ENCODE measurements at places on chromosomes 11 and 22. TPM values are rescaled to one million over a fixed set of nuclear protein-coding genes. Genes with fewer than 3 reads are reported as not detected.

GRCh38 chr11:93819966-93820695 lies 30.3 kb downstream of the VSTM5 start:
- DNase-seq, result no peak

Gene HOATZ
- total RNA-seq, result 0.19 TPM

Gene PTPRCAP
- total RNA-seq, result 198 TPM

- no peak for DNase-seq
Measured at GRCh38 chr11:111911563-111912401, at the start of gene CRYAB. Gene CRYAB, minus strand, starts transcription at chr11:111911770. Its CDS starts 46 bp downstream, at chr11:111911724.

GRCh38 chr11:120248551-120249278 lies 8.8 kb downstream of the POU2F3 start:
- no peak for DNase-seq

GRCh38 chr11:106233191-106233590 lies 155.7 kb downstream of the AASDHPPT start:
- no peak for DNase-seq

- no peak for DNase-seq
Measured at GRCh38 chr11:65789230-65790103, 2.6 kb downstream of the OVOL1 start.

DNA sequence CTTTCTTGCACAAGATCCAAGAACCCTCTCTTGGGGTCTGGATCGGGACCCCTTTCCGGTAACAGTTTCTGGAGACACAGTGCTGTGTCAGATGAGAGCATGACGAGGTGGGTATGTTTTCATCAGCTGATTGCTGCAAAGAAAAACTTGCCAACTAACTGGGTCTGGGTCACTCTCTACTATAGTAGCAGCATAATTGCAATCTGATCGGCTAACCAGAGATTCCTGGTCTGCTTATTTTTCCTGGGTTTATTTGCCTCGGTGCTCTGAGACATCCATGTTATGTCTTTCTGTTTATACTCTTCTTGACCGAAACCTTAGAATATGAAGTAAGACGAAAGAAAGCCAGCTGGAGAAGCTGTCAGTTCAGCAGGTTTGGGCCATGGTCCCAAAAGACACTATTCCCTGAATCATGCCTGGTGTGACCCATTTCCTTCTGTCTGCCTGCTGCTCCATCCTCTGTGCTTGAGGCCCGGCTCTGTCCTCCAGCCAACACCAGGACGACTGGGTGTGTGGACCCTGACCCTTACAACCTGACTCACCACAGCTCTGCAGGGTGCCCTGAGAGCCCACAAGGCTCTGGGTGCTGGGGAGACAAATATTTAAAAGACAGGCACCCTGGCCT lies 24.1 kb upstream of the CLMP start:
- no peak for DNase-seq

Gene TPBGL
- 0.05 TPM for total RNA-seq

DNA sequence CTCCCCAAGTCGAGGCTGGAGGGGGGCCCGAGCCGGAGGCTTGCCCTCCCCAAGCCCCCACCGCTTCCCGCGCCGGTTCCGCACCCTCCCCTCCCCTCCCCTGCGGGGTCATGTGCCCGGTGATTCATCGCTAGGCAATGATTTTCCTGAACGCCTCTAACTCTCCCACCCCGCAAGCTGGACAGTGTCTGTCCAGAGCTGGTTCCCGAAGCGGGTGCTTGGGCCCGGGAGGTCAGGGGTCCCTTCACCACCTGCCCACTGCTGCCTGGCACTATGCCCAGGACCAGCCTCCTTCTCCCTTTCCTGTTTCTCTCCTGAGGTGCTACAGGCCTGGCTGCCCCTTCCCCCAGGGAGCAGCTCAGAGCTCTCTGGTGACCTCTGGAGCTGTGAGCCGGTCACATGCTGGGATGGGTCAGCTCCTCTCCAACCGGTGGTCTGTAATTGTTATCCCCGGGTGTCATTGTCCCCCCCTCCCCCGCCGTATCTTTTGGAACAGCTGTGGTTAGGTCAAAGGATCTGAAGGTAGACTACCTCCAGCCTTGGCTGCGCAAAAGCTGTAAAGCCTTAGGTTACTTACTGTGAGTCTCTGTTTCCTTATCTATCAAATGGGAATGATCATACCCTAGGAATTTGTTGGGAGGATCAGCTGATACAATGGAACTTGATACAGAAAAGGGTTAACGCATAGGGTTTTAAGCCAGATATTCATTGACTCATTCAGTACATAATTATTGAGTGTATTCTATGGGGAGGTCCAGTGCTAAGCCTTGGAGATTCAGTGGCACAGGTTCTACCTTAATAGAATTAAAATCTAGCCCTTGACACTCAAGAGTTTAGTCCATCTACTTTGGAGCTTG lies 753 bp downstream of the STX3 start:
- no peak for DNase-seq

Gene IMMP1L
- total RNA-seq, result 69.0 TPM

DNA sequence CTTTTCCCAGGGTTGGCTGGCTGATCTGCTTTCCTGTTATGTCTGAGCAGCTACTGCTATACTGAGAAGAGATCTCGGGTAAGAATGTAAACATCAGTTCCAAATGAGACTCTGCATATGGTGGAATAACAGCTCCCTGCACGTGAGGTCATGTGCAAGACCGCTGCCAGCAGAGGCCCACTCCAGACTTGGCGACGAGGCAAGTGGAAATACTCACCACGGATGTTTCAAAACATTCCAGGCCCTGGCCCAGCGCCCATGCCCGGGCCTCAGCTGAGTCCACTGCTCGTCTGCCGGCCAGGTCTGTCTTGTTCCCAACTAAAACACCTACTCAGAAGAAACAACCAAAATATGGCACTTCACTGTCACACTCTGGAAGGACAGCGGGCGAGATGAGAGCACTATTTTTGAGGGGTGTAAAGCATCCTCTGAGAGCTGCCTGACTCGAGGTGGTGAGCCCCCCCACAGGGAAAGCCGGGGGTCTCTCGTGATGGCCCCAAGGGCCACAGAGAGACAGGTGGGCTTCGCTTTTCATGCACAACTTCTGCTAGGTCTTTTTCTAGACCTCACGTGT lies 13.1 kb downstream of the IFT27 start:
- no peak for DNase-seq

Gene BET1L
- total RNA-seq, result 9.3 TPM

GRCh38 chr11:1234054-1234720 lies 11.3 kb downstream of the MUC5B start:
- DNase-seq, result no peak

GRCh38 chr22:21064917-21065864 lies 19.4 kb downstream of the LRRC74B start:
- no peak for DNase-seq

DNA sequence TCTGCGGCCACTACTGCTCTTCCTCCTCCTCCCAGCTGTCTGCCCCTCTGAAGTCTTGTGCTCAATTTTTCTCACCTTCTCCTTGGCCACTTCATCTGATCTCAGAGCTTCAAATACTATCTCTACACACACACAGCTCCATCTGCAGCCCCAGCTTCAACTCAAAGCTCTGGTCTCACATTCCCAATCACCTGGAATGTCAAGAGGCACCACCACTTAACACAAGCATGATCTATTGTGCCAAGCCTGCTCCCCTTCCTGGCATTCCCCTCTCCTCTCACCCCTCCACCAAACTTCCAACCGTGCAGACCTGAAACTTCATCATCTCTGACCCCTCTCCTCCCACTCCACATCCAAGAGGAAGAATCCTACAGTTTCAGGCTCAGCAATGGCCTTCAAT lies 17.5 kb downstream of the NRXN2 start:
- no peak for DNase-seq

- no peak for DNase-seq
Measured at GRCh38 chr22:49961601-49962011, 1.0 kb downstream of the PIM3 start.

DNA sequence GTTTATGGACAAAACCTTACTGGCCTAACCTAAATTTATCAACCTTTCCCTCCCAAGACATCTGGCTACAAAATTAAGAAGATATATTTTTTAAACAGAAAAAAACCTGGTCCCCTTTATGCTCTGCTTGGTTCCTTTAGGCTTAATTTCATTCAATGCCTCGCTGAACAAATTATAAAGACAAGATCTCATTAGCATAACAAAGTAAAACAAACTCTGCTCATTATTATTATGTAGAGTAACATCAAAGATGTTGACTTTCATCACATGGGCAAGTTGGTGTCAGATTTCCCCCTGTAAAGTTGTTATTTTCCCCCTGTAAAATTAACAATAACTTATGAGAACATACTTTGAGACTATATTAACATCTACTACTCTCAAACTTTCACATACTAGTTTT lies 11.0 kb downstream of the RRAS2 start:
- DNase-seq, result no peak

DNA sequence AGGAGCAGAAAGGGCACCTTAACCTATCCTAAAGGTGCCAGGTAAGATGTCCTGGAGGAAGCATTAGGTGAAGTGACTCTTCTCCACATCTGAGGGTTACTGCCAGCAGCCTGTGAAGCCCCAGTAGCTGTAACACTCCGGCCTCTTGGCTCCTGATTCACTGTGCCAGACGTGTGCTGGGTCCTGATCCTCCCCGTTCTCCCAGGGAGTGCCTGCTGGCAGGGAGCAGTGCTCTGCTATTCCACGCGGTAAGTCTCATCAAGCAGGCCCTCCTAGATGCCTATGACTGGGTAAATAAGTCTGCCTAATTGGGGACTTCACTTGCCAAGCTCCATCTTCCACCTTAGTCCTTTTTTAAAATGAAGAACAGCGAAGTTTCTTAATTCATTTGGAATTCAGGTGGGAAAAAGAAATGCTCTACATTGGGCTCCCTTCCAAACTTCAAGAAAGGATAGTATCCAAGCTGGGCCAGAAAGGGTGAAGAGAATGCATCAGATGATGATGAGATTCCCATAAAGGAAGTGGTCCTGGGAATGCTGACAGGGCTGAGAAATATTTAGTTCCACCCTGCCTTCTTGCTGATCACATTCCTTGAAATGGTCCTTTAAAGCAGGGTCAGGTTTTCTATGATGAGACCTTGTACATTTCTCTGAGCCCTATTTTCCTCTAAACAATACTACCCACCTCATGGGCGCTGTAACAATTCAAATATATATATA lies 188.0 kb downstream of the MAML2 start:
- no peak for DNase-seq

Gene TAGLN
- 11.5 TPM for total RNA-seq

DNA sequence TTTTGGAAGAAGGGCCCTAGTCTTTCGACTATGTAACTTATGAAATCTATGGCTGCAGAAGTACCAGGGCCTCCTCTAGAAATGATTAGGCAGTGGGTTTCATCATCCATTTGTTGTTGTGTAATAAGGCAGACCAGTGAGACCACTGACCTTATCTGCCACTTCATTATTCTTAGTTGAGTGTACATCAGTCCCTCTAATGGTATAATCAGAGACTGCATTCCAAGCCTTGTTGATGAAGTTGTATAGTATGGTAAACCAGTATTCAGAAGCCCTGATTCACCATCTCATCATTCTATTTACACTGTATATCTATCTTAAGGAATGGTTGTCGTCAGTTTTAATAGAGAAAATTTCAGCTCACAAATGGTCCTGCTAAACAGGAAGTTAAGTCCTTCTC lies 32.2 kb upstream of the GRIA4 start:
- no peak for DNase-seq

GRCh38 chr11:110128161-110128560 lies 35.0 kb downstream of the ZC3H12C start:
- no peak for DNase-seq

DNA sequence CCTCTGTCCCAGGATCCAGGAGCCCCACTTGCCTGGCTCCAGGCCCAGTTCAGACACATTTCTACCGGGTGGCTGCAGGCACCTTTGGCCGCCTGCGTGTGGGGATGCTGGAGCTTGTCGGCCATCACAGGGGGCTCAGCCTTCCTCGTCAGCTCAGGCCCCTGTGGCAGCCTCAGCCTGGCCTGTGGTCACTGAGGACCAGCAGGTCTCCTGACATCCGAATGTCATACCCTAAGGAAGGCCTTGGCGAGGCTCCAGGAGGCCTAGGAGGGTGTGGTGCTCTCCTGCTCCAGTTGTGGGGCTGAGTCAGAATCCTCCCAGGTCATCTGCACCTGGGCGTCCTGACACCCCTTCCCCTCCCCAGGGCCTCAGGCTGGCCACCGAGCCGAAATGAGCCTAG lies 14.9 kb upstream of the SOX10 start:
- no peak for DNase-seq

- no peak for DNase-seq
Measured at GRCh38 chr11:92278791-92279433, 54.3 kb downstream of the FAT3 start.

Gene KCNJ1
- 0.19 TPM for total RNA-seq

Gene RCN1
- total RNA-seq, result 24.6 TPM

Gene MAPK8IP1
- total RNA-seq, result 1.1 TPM

GRCh38 chr11:61280883-61281580 lies 14.1 kb downstream of the VWCE start:
- no peak for DNase-seq

- no peak for DNase-seq
Measured at GRCh38 chr22:23531283-23531956, 48.7 kb downstream of the IGLL1 start.

GRCh38 chr22:45490836-45491235 lies 11.8 kb upstream of the FBLN1 start:
- no peak for DNase-seq

Gene LGALS1
- total RNA-seq, result 482 TPM
